ENCODE measurements at places on chromosomes 2 and 18.

DNA sequence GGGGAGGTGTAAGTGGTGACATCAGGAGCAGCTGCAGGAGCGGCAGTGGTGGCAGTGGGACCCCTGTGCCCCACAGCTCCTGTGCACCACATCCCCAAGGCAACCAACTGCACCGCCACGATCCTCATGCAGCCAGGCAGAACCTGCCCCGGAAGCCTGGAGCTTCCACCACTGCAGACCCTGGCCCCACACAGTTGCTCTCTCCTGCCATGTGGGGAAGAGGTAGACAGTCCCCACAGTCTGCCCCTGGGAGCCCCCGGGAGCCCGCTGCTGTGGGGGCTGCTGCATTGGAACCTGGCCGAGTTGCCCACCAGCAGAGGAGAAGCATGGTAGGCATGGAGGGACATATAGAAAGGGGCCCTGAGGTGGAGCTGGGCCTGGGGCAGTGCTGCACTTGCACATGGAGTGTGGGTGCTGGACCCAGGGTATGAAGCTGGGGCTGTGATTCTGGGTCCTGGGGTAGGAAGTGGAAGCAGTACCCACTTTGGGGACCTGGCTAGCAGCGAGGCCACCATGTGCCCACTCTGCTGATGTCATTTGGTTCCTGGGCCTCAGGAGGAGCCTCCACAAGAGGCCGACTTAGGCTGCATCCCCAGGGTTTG is 623.3 kb upstream of the LRRTM4 start:
- DNase-seq, result no peak

DNA sequence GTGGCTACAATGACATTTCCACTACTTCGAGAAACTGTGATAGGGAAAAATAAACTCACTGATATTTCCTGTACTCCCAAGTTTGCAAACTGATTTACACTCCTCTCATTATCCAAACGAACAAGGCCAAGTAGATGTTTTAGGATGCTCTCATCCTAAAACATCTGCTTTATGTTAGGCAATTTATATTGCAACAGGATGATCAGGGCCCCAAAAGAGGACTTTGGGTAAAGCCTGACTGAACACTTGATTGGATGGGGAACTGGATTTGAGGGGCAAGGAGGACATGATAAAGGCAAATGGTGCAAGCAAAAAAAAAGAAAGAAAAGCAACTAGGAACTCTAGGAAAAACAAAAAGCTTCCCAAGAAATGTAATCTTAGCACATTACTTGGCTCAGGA is 2.1 kb upstream of the HES6 start:
- DNase-seq, result no peak

DNA sequence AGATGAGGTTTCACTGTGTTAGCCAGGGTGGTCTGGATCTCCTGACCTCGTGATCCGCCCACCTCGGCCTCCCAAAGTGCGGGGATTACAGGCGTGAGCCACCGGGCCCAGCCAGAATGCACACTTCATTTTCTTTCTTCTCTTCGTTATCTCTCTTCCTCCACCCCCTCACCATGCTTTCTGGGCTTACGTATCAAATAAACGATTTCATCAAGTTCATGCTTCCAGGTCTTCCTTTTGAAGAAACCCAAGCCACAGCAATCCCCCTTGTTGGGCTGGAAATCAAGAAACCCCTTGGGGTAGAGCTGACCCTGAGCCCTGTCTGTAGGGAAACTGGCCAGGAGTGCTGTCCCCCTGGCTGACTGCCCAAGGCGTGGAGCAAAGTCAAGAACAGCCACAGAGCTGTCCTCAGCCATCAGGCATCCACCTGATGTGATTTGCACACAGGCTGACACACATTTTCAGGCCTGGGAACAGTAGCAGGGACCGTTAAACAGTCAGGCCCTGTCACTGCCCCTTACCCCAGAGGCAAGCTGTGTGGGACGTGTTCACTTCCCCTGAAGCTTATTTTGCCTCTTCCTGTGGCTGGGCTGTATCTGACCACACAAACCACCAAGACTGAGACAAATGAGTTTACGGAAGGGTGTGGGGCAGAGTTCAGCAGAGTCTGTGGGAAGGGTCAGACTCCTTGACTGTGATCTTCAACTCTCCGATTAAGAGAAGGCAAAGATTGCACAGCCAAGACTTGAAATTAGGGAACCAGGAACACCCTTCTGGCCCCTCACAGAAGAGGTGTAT is 15.1 kb upstream of the NMUR1 start:
- no peak for DNase-seq

GRCh38 chr2:180819106-180819505 is 161.3 kb upstream of the UBE2E3 start:
- DNase-seq, result no peak

DNA sequence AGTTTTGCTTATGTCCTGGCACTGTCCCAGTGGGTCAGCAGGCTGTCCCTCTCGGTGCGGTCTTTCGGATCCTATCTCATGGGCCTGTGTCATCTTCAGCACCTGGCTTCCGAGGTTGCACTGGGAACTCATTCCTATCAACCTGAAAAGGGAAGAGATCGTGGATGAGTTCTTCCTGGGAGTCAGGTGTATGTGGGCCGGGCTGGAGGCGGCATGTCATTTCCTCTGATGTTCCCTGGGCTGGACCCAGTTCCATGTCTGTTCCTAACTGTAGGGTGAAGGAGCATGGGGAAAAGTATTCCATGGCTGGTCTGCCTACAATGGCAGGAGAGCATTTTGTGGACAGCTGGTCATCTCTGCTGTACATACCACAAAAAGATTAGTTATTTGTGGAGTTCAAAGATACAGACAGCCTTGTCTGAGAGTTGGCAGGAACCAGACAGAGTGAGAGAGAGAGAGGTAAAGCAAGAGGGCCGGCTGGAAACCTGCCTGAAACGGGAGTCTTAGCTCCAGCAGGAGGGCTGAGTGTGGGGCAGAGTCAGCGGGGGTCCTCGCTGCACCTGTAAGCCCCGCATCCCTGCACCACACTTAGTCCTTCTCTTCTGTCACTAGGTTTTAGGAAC is 25.2 kb downstream of the FAM228A start:
- DNase-seq, result no peak

GRCh38 chr18:54434453-54434852 is 76.7 kb downstream of the C18orf54 start:
- DNase-seq, result no peak

DNA sequence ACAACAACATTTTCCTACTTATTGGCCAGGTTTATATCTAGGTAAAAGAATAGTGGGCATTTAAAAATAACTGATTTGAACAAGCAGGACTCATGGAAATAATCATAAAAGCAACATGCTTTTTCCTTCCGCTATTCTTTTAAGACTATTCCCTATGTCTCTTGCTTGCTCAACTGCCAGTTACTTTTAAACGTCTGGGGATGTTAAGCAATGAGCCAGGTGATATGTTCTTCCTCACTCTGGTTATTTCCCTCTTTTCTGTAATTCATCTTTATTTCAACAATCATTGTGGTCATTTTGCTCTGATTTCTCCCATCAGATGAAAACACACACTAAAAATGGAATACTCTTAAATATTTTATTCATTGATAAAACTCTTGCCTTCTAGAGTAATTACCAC is 33.4 kb upstream of the SLC8A1 start:
- DNase-seq, result no peak

DNA sequence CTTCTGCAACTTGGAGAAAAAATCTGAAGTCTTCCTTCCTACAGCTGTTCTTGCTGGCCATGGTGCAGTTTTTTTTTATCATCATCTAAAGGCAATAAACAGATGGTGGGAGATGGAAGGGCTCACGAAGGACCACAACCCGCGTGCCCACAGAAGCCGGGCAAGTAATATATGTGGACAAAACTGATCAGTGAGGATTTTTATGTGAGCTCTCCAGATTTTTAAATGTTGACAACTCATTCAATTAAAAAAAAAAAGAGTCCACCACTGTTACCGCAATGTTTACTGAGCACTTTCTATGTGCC is 55.9 kb upstream of the CREB1 start:
- DNase-seq, result no peak
